Activated T-cell treated with anti-CD3 and anti-CD28 coated beads, Interleukin-2, amount 50 U/mL, for 48 hours (primary cell): ENCODE measurements at places on chromosomes 16 and 17.

GRCh38 chr17:66610361-66611133 lies 224.4 kb upstream of the CACNG5 start:
- DNase-seq, result no peak

- DNase-seq, result no peak
Measured at GRCh38 chr16:69717066-69717465, 9.3 kb downstream of the NQO1 start.

DNA sequence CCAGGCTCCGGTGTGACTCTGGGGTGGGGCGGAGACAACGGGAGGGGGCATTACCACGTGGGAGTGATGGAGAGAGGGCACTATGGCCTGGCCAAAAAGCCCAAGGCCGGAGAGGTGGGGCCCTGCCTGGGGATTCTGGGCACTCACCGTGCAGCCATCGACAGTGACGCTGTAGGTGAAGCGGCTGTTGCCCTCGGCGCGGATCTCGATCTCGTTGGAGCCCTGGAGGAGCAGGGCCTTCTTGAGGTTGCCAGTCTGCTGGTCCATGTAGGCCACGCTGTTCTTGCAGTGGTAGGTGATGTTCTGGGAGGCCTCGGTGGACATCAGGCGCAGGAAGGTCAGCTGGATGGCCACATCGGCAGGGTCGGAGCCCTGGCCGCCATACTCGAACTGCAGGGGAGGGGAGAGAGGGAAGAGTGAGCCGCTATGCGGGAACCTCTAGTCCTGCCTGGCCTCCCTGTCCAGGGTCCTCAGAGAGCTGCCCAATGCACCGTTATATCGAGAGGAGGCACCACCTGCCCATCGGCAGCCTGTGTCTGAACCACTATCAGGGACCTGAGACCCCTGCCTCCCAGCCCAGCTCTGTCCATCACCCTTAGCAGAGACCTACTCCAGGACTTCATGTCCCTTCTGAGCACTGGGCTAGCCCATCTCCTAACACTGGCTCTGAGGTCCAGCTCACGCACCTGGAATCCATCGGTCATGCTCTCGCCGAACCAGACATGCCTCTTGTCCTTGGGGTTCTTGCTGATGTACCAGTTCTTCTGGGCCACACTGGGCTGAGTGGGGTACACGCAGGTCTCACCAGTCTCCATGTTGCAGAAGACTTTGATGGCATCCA lies 15.6 kb downstream of the COL1A1 start:
- no peak for DNase-seq

- no peak for DNase-seq
Measured at GRCh38 chr16:11326084-11326736, 19.0 kb upstream of the RMI2 start.

DNA sequence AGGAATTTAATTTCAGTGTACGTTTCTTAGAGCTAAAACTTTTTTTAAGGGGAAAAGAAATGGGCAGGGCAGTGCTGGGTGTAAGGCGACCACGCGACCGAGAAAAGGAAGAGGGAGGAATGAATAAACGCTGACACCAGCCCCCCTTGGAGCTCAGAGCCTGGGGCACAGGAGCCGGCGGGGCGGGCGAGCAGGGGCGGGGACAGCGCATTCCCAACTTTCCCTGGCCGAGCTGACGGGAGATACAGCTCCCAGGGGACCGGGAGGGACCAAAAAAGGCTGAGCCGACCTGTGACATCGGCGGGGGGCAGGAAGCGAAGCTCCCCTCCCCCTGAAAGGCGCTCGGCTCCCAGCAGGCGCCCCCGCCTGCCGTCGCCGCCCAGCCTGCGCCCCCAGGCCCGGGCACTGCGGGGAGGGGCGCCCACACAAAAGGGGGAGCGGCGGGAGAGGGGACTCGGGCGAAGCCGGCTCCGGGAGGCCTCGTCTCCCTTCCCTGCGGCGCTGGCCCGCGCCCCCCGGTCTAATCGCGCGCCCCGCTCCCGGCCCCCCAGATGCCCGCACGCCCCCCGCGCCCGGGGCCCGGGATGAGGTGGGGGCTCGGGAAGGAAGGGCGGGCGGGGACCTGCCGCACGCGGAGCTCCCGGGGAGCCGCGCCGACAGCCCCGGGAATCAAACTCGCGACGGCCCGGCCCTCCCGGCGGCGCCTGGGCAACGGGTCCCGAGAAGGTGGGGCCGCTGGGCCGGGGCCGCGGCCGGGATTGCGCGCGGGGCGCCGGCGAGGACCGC lies 622 bp downstream of the CUEDC1 start:
- no peak for DNase-seq

DNA sequence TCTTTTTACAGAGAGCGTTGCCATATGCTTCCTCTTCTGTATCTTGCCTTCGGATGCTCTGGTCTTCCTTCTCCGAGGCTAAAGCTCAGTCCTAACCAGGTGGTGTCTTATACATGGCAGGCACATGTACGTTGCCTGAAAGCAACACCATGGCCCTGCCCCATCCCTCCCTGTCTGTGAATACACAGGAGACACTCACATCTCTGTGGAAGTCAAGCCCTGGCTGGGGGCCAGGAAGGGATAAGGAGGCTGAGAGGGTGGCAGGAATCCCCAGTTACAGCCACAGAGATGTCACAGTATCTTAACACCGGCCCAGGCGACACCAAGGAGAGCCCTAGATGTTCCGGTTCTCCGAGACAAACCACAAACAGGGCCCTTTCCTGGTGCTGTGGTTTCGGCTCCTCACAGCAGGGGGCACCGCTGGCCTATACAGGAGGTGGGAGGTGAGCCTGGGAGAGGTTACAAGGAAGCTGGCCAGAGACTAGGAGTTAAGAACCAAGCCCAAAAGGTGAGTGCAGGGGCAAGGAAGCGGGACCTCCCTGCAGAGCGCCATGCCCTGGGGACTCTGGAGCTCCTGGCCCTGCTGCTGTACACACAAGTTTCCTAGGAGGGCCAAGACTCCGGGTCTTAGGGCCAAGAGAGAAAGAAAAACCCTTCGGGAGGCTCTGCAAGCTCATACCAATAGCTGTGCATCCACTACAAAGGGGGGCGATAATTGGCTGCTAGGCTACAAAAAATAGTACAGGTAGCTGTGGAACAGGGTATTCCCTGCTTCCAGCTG lies 41.7 kb downstream of the SRL start:
- DNase-seq, result peak; percentile 45

- no peak for DNase-seq
Measured at GRCh38 chr16:30958175-30959079, 873 bp downstream of the SETD1A start.

DNA sequence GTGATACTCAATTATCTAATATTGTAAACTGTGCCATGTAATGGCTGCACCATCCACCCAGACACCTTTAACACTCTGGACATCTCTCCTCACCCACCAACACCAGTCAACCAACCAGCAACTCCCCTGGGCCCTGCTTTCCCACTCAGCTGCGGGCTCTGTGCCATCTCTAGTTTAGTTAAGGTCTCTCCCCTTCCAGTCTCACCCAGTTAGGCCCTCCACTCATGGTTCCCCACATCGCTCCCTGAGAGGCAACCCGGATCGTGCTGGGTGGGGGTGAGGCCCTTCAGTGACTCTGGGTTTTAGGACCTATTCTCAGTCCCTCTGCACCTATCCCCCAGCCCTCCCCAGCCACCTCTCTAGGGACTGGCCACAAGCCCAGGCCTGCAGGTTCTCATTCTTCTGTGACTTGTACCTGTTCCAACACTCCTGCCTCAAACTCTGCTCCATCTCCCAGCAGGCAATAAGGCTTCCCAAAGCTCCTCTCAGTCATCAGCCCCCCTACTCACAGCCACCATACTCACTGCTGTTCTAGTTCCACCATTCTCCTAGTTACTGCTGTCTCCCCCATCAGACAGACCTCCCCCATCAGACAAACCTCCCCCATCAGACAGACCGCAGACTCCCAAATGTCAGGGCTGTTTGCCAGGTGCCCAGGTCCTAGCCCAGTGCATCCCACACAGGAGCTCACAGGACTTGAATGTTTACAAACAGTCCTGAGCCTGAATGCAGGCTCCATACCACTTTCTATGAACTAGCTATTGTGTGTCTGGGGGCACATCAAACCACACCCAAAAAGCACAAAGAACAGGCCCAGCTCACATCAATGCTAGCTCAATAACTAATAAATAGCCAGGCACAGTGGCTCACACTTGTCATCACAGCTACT lies 2.6 kb downstream of the TK2 start:
- no peak for DNase-seq

GRCh38 chr17:68431661-68432071 lies 25.6 kb downstream of the WIPI1 start:
- peak; percentile 40 for DNase-seq

DNA sequence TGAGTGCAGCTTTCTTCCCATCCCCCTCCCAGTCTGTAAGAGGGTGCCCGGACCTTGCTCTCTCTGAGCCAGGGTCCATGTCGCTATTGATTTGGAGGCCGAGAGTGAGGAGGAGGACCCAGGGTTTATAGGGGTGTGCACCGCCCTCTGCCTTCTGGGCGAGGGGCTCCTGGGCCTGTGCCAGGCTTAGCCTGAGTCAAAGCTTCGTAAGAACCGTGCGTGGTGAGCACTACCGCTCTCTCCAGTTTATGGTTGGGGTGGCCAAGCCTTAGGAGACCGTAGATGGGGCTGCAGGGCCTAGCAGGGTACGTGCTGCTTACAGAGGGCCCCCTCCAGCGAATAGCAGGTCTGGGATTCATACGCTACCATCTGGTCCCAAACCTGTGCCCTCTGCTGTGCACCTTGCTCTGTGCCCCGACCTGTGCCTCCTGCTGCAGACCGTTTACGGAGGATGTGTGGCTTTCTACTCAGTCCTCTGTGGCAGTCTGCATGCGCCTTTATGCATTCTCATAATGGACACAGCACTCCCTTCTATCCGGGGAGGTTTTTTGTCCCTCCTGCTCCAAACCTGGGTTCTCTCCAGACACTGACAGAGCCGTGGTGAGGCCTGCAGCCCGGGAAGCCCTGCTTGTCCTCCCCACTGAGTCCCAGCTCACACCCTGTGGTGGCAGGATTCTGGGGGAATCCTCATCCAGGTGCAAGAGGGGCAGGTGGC lies 54.7 kb downstream of the PGS1 start:
- DNase-seq, result no peak

- DNase-seq, result no peak
Measured at GRCh38 chr16:16143038-16143763, 80.1 kb downstream of the ABCC6 start.

DNA sequence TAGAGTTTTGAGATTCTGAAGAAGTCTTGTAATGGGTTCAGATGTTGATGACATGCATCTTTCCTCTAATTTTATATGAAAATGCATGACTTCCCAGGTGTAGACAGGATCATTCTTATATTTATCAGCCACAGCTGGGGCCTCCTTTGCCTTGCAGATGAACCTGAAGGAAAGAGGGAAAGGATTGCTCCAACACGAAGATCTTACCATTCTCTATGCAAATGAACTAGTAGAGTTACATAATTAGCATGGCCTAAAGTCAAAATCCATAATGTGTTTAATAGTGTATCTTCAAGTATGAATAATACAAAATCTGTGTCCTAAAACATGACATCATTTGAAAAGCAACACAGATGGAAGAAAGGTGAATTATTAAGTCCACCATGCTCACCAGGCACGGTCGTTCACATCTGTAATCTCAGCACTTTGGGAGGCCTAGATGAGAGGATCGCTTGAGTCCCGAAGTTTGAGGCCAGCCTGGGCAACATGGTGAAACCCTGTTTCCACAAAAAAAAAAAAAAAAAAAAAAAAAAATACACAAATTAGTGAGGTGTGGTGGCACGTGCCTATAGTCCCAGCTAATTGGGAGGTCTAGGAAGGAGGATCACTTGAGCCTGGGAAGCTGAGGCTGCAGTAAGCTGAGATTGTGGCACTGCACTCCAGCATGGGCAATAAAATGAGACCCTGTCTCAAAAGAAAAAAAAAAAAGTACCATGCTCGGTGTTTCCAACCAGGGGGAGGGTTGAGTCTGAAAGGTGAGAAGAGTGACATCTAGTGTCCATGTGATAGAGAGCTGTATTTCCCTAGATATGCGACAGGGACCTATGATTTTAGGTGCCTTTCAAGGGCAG lies 6.3 kb downstream of the VWA3A start:
- DNase-seq, result no peak

- DNase-seq, result no peak
Measured at GRCh38 chr17:2421315-2422147, 20.7 kb upstream of the MNT start.

- no peak for DNase-seq
Measured at GRCh38 chr16:19040400-19040799, 27.0 kb upstream of the COQ7 start.

GRCh38 chr16:88923450-88923849 lies 53.6 kb downstream of the CBFA2T3 start:
- no peak for DNase-seq

GRCh38 chr16:9689597-9689996 lies 492.6 kb downstream of the GRIN2A start:
- no peak for DNase-seq

- no peak for DNase-seq
Measured at GRCh38 chr17:42117397-42118125, 3.6 kb downstream of the KAT2A start.

DNA sequence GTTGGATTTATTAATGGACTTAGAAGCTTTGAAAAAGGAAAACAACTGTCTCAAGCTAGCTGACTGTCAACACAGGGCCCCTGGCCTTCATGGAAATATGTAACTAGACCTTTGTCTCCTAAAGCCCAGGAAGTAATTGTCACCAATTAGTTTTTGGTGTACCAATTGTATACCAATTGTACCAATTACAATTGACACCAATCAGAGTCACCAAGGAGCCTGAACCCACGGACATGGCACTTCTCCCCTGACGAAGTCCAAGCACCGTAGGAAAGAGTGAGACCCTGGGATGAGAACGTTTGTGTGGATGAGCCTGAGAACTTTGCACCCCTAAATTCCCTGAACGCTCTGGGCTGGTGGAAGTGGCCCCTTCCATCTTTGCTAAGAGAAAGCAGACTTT lies 129.0 kb downstream of the ENGASE start:
- DNase-seq, result no peak

DNA sequence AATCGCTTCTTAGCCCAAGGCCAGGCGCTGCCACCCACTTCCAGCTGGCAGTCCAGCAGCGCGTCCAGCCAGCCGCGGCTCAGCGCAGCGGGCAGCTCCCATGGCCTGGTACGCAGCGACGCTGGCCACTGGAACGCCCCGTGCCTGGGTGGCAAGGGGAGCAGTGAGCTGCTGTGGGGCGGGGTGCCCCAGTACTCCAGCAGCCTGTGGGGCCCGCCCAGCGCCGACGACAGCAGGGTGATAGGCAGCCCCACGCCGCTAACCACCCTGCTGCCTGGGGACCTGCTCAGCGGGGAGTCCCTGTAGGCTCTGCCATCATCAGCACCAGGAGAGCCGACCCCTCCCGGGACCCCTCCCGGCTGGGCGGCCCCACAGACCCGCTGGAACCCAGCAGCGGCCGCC lies 24.0 kb downstream of the TMC6 start:
- no peak for DNase-seq
